Fibroblast of mammary gland (primary cell): ENCODE measurements at places on chromosomes 3 and 15.
A peak's percentile ranks its signal among the peaks of the same experiment; 100 is the strongest.

GRCh38 chr3:4950948-4951347 lies 28.3 kb upstream of the BHLHE40 start:
- no peak for DNase-seq

GRCh38 chr3:107637416-107638183 lies 114.8 kb downstream of the BBX start:
- DNase-seq, result no peak

DNA sequence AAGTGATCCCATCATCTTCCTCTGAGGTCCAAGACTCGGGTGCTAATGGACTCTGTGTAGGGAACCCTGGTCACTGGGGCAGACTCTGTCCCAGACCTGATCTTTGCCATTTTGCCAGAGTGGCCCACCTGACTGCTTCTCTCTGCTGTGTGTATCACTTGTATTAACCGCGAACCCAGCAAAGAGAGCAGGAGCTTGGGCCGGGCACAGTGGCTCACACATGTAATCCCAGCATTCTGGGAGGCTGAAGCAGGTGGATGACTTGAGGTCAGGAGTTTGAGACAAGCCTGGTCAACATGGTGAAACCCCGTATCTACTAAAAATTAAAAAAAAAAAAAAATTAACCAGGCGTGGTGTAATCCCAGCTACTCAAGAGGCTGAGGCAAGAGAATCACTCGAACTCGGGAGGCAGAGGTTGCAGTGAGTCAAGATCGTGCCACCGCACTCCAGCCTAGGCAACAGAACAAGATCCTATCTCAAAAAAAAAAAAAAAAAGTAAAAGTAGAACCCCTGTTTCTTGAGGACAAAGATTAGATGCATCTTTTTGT lies 32.9 kb upstream of the CYP11A1 start:
- DNase-seq, result peak; percentile 73

GRCh38 chr3:126056681-126057500 lies 27.0 kb downstream of the SLC41A3 start:
- DNase-seq, result peak; percentile 12

- peak; percentile 31 for DNase-seq
Observed at GRCh38 chr15:63560741-63561448, 36.3 kb upstream of the FBXL22 start.

DNA sequence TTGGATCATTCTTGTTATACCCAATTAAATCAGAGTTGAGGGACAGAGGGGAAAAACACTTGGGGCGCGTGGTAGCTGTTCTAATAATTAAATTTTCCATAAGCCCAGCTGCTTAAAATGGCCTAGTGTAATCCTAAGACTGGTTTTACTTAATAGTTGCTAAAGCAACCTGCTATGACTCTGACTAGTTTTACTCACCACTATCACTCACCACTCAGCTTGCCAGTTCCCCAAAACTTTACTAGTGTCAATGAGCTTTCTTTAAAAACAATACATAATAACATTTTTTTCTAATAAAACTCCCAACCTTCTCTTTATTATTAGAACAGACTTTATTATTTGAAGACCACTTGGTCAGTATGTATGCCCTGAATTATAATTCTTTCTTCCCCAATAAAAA lies 49.6 kb downstream of the ECT2 start:
- DNase-seq, result peak; percentile 24

DNA sequence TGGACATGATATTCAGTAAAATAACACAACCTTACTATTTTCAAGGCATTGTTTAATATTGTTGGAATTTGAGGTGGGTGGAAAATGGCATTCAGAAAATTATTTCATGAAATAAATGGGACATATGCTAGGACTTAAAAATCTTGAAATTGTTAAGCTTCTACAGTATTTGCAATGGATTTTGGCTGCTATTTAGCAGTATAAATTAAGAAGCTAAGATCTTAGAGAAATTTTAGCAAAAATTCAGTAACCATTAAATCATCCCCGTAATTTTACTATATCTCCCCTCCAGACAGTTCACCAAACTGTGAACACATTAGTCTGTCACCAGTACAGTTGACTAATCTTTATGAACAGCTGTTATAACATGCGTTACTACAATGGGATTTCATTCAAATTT lies 8.2 kb downstream of the DIPK2A start:
- DNase-seq, result peak; percentile 26

DNA sequence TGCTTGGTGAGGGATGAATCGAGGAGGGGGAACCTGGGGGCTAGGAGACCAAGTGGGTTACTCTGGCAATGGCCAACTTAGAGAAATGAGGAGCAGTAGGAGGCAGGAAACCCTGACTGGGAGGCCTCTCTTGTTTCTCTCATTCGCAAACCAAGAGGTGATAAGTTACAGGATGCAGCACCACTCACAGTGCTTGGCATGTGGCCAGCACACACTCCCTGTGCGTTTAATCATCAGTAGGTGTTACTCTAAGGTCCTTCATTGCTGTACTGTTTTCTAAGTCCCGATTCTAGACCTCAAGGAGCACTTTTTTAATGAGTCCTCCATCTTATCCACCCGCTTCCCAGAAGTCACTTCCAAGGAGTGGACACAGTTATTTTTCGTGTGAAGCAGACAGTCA lies 314.1 kb upstream of the TRIM42 start:
- peak; percentile 5 for DNase-seq

GRCh38 chr3:72924055-72924454 lies 36.2 kb downstream of the GXYLT2 start:
- DNase-seq, result no peak

DNA sequence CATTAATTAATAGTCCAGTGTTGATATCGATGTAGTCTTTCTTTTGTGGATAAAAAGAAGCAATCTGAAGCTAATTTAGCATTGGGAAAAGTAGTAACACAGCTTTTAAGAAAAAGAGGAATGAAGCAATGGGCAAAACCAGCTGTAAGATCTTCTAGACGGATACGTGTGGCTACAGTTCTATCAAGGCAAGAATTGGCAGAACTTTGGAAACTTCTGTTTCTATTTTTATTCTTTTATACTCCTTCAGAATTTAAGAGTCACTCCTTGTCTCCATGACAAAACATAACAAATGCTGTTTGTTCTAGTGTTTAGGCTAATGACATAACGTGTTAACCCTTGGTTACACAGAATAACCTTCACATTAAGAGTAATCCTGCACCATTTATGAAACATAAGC lies 289.2 kb downstream of the ROBO2 start:
- DNase-seq, result no peak

DNA sequence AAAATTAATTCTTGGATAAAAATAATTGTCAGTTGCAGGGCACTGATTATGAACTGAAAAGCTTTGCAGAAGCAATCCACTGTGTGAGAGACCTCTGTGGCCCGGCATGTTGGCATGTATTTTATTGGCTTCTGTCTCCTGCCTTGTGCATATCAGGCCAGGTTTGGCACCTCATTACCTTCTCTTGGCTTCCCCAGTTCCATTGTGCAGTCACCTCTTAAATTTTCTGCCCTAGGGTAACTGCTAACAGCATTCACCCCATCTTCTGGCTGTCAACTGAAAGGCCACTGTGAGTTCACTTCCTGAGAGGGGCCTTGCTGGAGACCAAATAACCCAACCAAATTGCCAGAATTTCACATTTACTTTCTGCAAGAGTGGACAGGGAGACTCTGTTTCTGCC lies 92.7 kb upstream of the RARB start:
- no peak for DNase-seq

- DNase-seq, result no peak
Observed at GRCh38 chr3:184052767-184053166, at the start of gene HTR3C. Gene HTR3C, plus strand, starts transcription at chr3:184053047. Its CDS starts 34 bp downstream, at chr3:184053081.

GRCh38 chr15:27867861-27868260 lies 231.3 kb downstream of the OCA2 start:
- no peak for DNase-seq

DNA sequence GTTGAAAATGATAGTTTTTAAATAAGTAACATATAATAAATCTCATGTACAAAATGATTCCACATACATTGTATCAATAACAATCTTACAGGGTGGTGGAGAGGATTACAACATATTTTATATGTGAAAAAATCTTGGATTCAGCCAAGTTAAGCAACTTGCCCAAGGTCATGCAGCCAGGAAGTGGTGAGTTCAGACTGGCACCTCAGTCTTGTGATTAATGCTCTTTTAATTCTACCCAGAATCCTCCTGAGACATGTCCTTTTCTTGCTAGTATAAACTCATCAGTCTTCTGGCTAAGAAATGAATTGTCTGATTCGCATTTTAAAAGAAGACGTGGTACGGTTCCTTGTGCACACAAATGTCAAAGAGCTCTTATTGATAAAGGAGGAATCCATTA lies 4.5 kb upstream of the MYRIP start:
- peak; percentile 34 for DNase-seq

DNA sequence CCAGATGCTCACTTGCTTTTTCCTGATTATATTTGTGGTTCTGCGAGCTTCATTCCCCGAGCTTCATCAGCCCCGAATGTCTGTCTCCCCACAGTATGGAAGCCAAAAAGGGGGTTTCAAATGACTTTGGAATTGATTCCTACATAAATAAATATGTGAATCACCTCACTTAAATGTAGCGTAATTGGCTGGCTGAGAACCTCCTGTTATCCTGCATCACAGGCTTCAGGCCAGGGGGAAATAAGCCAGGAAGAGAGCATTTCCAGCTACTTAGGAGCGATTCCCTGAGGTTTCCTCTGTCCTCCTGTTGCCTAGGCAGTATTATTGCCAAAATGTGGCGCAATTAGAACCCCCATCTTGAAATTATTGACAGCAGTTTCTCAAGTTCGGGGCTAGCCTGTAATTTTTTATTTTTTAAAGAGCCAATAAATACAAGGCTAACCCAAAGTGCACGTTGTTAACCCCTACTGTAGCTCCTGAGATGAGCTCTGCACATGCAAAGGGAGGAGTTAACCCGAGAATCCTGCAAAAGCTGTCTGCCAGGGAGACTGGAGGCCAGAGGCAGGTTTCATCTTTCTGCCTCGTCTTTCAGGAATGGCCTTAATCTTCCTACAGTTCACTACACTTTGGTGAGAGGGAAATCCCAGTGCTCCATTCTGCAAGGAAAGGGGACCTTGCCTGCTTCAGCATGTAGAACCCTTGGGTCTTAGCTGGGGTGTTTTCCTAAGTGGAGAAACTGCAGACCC lies 148.2 kb downstream of the ADAMTS9 start:
- DNase-seq, result peak; percentile 94
